ENCODE measurements at places on chromosomes 2 and 18.

GRCh38 chr2:238505119-238505891 lies 78.6 kb downstream of the ASB1 start:
- DNase-seq, result no peak

GRCh38 chr2:181036848-181037603 lies 56.6 kb downstream of the UBE2E3 start:
- DNase-seq, result peak; percentile 62

DNA sequence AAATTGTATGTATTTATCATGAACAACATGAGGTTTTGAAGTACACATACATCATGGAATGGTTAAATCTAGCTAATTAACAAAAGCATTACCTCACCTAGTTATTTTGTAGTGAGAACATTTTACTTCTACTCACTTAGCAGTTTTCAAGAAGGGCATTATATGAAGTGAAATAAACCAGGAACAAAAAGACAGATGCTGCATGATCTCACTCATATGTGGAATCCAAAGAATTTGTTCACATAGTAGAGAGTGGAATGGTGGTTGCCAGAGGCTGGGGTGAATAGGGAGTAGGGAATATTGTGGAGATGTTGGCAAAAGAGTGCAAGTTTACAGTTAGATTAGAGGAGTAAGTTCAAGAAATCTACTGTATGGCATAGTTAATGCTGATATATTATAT lies 292.0 kb downstream of the ASXL3 start:
- no peak for DNase-seq

DNA sequence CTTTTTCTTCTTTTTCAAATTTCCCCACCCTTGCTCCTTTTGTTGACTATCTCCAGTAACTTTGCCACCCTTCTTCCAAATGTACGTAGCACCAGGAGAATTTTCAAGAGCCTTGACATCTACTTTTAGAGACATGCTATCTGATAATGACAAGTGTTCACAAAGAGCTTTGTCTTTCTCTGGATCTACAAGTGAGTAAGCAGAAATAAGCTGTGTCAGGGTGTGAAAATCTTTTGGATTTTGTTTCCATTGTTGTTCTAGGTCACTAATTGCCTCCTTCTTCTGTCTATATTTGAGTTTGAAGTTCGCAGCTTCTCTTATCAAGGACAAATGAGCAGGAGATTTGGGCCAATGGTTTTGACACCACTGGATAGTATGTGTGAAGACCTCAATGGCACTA lies 8.4 kb upstream of the C18orf32 start:
- DNase-seq, result no peak

- DNase-seq, result no peak
Observed at GRCh38 chr2:196183172-196183473, 11.7 kb upstream of the STK17B start.

GRCh38 chr2:44548221-44549098 lies 186.7 kb downstream of the CAMKMT start:
- DNase-seq, result no peak

DNA sequence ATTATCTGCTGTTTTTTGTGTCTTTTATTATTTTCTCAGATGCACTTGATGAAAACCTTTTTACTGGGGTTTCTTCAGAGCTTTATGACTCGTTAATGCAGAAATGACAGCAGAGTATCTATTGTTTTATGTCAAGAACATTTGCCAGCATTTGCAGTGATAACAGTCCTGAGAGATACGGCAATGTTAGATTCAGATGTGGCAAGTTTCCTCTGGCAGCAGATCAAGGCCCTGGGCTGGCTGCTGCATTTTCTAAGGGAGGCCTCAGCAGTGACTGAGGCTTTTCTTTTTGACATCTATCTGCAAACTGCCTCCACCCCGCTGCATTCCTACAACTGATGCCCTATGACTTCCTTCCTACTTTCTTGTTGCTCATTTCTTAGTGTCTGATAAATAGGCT lies 40.2 kb downstream of the EFEMP1 start:
- DNase-seq, result no peak

GRCh38 chr2:72427022-72427861 lies 279.6 kb upstream of the CYP26B1 start:
- DNase-seq, result no peak

GRCh38 chr2:19362755-19363473 lies 4.5 kb upstream of the OSR1 start:
- peak; percentile 65 for DNase-seq

GRCh38 chr2:208254118-208254870 lies 577 bp downstream of the IDH1 start:
- peak; percentile 58 for DNase-seq

DNA sequence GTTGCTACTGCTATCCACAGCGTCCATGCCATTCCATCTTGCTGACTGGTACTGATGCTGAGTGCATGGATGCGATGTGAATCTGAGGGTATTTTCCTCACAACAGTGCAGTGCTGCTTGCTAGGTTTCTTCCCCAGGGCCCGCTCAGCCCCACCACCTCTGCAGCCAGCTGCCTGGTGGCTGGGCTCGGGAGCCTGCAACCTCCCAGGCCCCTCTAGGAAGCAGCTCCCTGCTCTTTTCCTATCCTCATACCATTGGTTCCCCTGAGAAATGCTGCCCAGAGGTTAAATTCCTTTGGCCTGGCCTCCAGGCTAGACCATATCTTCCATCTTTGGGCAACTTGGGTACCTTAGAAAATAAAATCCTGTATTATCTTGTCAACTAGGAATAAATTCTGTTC lies 413.6 kb downstream of the TGIF1 start:
- DNase-seq, result no peak

GRCh38 chr2:229635371-229635680 lies 79.0 kb downstream of the DNER start:
- no peak for DNase-seq

GRCh38 chr2:15748736-15749323 lies 157.2 kb downstream of the DDX1 start:
- DNase-seq, result no peak

- DNase-seq, result no peak
Observed at GRCh38 chr2:8628866-8629209, 53.0 kb upstream of the ID2 start.

GRCh38 chr2:182866461-182867406 lies at the start of gene FRZB:
TSS of gene FRZB (minus strand) at chr2:182866637. CDS start at chr2:182866552, 85 bp downstream.
- no peak for DNase-seq

GRCh38 chr2:164562666-164563065 lies 58.6 kb downstream of the GRB14 start:
- DNase-seq, result no peak

DNA sequence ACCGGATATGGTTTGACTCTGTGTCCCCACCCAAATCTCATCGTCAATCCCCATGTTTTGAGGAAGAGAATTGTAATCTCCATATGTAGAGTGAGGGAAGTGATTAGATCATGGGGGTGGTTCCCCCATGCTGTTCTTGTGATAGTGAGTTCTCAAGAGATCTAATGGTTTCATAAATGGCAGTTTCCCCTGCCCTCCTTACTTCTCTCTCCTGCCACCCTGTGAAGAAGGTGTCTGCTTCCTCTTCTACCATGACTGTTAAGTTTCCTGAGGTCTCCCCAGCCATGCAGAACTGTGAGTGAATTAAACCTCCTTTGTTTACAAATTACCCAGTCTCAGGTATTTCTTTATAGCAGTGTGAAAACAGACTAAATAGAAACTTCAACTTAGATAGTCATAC lies 69.5 kb downstream of the SESTD1 start:
- no peak for DNase-seq

DNA sequence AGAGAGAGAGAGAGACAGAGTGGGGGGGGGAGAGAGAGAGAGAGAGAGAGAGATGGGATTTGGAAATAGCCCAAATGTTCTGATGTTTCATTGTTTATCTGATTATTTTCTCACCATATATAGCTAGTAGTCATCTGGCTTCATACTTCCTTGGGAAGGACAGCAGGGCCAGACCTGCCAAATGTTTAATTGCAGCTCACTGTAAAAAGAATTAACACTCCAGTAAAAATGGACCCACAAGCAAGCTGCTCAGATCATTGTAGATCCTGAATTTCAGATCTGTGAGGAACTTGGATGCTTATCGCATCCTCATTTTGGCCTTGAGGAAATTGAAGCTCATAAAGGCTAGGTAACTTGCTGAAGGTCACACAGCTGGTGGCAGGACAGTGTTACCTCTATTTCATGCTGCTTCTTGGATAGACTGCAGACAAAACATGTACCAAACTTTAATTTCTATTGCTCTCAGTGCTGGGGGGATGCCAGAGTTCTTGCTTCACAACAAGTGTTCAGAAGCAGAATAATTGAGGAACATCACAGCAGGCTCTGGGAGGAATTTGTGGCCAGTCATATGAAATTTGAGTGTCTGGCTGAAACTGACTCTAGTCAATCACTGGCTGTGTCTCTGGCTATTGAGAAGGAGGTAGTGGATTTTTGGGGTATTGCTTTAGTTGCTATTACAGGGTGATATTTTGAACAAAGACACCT lies 223.5 kb downstream of the PIK3C3 start:
- no peak for DNase-seq

- DNase-seq, result no peak
Observed at GRCh38 chr2:34045101-34045655, 446.1 kb upstream of the FAM98A start.

GRCh38 chr2:112839407-112840067 lies 3.0 kb upstream of the IL1B start:
- no peak for DNase-seq

- no peak for DNase-seq
Observed at GRCh38 chr2:20660506-20661420, 6.2 kb upstream of the GDF7 start.

- DNase-seq, result peak; percentile 36
Observed at GRCh38 chr2:142596334-142597088, 281.0 kb upstream of the KYNU start.

GRCh38 chr2:193294371-193294770 lies 1099.6 kb upstream of the TMEFF2 start:
- DNase-seq, result no peak

DNA sequence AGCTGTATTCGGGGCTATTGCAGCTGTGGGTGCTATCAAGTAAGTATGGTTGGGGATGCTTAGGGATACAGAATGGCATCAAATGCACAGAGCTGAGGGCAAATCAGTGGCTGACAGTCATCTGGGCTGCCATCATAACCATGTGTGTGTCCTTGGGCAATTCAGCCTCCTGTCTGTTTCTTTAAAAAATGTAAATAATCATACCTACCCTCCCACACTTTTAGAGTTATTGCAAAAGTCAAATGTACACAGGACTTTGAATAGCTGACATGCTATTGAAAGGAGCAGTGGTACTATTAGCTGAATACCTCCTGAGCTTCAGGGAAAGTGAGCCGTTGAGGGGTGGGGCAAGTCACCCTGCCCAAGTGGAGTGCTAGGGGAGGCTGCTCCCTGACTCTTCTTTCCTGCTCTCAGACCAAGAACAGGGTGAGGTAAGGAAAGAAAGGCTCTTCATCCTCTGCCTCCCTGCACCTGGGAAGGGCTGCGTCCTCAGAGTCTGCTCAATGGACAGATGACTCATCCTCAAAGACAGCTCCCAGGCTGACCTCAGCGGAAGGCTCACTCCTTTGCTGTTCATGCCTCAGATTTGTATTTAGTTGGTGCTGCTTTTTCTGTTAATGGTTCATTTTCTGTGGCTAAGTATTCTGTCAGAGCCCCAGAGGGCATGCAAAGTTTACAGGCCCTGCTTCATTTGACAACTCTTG lies 54.9 kb upstream of the BZW1 start:
- DNase-seq, result no peak

- no peak for DNase-seq
Observed at GRCh38 chr2:173940208-173941020, 24.8 kb downstream of the SP3 start.

- no peak for DNase-seq
Observed at GRCh38 chr2:165792104-165792454, 2.0 kb downstream of the GALNT3 start.

GRCh38 chr18:76875390-76876325 lies 53.3 kb downstream of the ZNF236 start:
- peak; percentile 51 for DNase-seq

DNA sequence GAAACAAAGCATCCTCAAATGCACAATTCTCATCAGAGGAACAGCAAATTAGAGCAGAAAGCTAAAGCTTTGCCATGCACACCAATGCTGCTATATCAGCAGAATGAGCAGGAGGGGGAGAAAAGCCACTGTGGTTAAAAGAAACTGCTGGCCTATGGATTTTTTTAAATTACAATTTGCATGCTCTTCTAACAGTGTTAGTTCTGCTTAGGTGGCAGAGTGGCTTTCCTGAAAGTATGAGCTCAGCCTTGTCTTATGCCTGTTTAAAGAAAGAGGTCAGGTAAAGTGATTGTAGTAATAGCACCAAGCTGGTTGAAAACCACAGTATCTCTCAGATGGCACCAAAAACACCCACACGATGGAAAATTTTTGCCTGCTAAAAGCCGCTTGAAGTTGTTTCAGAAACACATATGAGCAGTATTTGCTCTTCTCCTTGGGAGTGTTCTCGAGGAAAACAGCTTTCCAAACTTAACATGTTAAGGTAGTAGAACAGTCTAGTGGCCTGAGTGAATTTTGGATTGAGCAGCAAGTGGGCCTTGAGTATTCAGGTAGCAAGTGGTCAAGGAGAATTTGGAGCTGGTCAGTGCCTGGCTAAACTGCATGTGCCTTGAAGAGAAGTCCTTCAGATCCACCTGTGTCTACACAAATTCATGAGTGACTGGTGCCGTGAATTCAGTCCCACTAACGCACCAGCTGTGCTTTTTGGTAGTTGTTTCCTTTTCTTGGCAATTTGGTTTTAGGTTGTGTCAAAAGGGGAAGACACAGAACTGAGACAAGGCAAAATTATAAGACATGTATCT lies 19.6 kb upstream of the NDUFV2 start:
- DNase-seq, result no peak

DNA sequence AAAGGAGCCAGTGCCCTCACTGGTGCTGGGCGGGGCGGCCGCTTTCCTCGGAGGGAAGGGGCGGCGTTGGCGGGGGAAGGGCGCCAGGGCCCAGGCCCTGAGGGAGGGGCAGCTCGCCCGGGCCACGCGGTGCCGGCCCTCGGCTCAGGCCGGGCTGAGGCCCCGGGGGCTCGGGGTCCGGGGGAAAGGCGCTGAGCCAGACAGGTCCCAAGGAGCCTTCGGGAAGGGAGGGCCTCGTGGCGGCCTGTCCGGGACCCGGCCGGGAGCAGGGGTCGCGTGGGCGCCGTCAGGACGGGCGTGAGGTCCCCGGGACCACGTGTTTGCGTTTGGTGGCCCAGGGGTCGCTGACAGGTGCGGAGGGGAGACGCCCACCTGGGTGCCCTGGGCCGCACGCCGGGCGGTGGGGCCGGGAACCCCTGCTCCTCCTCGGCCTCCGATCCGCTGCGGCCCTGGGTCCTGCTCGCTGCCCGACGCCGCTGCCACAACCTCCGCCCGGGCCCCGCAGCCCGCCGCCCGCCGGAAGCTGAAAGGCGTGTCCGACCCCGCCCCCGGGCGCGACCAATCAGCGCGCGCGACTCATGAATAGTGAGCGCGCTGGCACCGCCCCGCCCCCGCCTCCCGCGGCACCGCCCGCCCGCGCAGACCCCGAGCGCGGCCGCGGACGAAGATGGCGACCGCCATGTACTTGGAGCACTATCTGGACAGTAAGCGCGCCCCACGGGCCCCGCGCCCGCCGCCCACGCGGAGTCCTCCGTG lies at the start of gene ING5:
TSS of gene ING5 (plus strand) at position 641 of the 756 bp plus-strand sequence. CDS start at position 668, 27 bp downstream.
- DNase-seq, result no peak

- DNase-seq, result no peak
Observed at GRCh38 chr2:89829828-89830227, 1138.4 kb downstream of the RPIA start.

Measured in Panc1 (cell line).